ENCODE measurements at places on chromosomes 16 and 17. TPM values are rescaled to one million over a fixed set of nuclear protein-coding genes. Genes with fewer than 3 reads are reported as not detected.

GFER gene
- 20.1 TPM for total RNA-seq

HOXB6 gene
- total RNA-seq = 6.2 TPM

DYNLL2 gene
- total RNA-seq = 7.8 TPM

LSM12 gene
- 35.4 TPM for total RNA-seq

RAB11FIP4 gene
- total RNA-seq = under 0.01 TPM

AIPL1 gene
- not detected for total RNA-seq

EVPL gene
- total RNA-seq = under 0.01 TPM

PDIA2 gene
- total RNA-seq = not detected

AOC2 gene
- total RNA-seq = 0.46 TPM

KRTAP4-4 gene
- total RNA-seq = not detected

SDR42E1 gene
- total RNA-seq = 0.46 TPM
